ENCODE measurements at places on chromosomes 5 and 9. TPM values are rescaled to one million over a fixed set of nuclear protein-coding genes. Genes with fewer than 3 reads are reported as not detected.

The MEIKIN gene
- not detected for total RNA-seq

The IRX2 gene
- 32.3 TPM for total RNA-seq

The DENND1A gene
- total RNA-seq: 9.9 TPM

The ST8SIA4 gene
- total RNA-seq: 0.76 TPM

The OR1J2 gene
- not detected for total RNA-seq

The SPATA6L gene
- total RNA-seq: 1.6 TPM

The FRRS1L gene
- not detected for total RNA-seq
